ENCODE measurements at places on chromosomes 12 and 14.
A peak's percentile ranks its signal among the peaks of the same experiment; 100 is the strongest.

- no peak for DNase-seq
Measured at GRCh38 chr14:23653051-23653450, 16.9 kb downstream of the DHRS2 start.

DNA sequence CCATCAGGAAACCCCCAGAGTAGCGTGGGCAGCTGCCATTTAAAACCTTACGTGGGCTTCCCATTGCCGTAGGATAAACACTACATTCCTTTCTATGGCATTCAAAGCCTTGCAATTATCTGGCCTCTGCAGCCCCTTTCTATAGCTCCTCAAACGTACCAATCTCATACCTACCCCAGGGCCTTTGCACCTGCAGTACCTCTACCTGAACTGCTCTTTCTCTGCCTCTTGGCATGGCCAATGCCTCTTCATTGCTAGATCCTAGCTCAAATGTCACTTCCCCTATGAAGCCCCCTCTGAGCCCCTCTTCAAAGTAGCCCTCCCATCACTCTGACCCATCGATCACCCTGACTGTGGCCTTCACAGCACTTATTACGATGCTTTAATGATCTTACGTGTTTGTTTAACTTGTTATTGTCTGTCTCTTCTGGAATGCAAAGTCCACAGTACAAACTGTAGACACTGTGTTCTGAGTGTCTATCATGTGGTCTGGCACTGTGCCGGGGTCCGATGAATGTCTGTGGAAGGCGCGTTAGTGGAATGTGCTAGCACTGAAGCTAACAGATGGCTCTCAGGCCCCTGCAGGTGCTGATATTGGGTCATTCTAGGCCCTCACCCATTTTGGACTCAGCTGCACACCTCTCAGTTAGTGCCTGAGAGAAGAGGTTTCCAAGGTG is 157.3 kb upstream of the NOS1 start:
- DNase-seq, result no peak

- no peak for DNase-seq
Measured at GRCh38 chr12:110725267-110725666, 17.4 kb downstream of the PPP1CC start.

GRCh38 chr12:19544353-19544752 is 105.1 kb downstream of the AEBP2 start:
- DNase-seq, result no peak

DNA sequence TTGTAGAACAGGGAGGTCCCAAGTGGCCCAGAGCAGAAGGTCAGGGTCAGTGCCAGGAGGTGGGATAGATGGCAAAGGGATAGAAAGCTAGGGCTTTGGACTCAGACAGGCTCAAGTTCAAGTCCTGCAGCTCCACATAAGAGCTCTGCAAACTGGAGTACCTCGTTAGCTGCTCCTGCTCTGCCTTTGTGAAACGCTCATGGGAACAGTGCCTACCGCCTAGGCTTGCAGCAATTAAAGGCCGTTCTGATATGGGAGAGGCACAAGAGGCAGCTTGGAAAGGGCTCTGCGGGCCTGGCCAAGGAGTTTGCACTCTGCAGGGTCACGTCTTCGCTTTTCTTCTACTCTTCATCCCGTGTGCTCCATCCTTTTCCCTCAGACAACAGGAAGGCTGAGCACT is 54.1 kb downstream of the MAP1LC3B2 start:
- DNase-seq, result no peak

- no peak for DNase-seq
Measured at GRCh38 chr14:33014710-33015109, 76.0 kb downstream of the NPAS3 start.

- DNase-seq, result no peak
Measured at GRCh38 chr12:16352481-16352880, 5.0 kb downstream of the MGST1 start.

DNA sequence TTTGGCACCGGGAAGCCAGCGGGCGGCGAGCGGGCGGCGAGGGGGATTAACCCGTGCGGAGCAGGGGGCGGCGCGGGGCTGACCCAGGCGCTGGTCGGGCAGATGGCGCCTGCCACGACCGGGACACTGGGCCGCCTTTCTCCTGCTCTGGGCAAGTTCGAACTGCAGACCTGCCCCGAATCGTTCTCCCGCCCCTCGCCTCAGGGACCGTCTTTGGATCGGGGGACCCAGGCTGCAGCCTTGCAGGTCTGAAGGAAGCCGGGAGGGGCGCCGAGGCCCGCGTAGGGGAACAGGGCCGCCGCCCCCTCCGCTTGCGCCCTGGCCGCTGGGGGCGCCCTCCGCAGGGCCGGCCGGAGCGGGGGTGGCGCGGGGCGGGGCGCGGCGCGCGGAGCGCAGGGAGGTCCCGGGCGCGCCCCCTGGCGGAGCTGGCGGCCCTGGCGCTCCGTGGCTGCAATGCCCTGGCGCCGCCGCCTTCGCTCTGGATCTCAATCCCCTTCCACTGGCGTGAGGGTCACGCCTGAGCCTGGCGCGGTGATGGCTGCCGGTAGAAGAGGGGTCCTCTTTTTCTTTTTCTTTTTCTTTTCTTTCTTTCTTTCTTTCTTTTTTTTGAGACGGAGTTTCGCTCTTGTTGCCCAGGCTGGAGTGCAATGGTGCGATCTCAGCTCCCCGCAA is 449 bp upstream of the LTBP2 start:
- peak; percentile 83 for DNase-seq

DNA sequence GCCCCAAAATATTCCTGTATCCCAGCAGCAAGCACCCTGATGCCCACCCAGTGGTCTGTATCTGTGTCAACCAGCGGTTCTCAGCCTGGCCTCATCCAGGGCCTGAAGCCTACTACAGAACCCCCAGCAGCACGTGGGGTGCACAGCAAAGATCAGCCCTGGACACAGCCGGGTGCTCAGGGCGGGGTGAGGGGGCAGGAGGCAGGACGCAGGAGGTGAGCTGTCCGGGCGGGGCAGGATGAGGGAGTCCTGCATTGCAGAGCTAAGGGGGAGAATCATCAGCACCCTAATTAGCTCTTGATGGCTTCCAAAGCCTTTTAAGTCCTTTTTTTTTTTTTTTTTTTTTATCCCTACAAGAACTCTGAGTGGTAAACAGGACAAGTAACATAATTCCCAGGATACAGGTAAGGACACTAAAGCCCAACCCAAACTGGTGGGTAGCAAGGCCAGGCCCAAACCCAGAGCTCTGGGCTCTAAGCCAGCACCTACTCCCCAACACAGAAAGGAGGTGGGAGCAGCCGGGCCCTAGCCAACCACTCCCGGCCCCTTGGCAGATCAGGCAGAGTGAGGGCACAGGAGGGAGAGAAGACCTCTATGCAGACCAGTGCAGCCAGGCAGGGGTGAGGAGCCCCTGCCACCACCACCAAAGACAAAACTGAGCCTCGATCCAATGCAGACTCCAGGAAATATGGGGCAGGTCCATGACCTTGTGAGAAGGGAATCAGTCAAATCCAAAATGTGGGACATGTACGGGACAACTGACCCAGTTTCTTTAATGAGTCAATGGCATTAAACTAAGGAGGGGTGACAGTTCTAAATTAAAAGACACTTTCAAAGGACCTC is 32.3 kb upstream of the EIF5 start:
- DNase-seq, result no peak

DNA sequence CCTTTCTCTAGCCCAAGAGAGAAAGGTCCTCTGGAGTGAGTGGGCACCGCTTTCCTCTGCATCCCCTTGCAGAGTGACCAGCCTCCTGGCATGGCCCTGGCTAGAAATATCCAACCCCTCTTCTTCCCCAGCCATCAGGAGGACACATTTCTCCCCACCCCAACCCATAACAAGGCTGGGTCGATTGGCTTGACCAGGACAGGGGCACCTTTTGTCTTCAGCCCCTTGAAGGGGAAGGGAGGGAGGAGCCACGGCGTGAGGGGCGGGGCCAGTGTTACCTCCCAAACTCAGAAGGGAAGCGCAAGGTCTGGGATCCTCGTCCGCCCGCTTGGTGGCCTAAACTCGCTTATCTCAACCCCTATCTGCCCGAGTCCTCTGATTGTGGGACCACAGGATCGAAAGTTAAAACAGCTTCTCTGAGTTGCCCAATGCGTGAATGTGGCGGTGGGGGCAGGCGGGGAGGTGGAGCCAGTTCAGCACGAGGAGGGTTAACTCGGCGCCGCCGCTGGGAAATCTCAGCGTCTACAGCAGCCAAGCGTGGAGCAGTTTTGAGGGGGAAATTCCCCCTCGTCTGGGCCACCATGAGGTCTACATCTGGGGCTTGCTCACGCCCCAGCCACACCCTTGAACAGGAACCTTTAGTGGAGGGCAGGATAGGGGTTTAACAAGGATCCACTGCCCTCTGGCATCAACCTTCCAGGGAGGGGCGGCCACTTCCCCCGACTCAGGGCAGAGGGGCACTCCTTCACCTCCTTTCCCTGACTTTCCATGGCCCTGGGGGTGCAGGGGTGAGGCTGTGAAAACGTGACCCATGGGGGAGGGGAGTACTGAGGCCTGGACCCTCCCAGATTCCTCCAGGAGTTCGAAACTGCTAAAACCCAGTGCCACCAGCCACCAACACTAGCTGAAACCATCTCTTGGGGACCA is 795 bp downstream of the STAT6 start:
- DNase-seq, result peak; percentile 43

DNA sequence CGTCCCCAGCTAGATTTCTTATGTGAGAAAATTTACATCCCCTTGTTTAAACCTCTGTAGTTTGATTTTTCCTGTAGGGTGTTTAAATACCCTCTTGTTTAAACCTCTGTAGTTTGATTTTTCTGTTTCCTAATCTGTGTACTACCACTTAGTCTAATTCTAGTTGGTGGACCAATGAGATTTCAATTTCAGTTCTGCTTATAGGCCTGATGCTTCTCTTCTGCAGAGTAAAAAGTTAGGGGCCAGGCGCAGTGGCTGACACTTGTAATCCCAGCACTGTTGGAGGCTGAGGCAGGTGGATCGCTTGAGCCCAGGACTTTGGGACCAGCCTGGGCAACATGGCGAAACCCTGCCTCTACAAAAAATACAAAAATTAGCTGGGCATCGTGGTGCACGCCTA is 11.5 kb downstream of the UBC start:
- no peak for DNase-seq

DNA sequence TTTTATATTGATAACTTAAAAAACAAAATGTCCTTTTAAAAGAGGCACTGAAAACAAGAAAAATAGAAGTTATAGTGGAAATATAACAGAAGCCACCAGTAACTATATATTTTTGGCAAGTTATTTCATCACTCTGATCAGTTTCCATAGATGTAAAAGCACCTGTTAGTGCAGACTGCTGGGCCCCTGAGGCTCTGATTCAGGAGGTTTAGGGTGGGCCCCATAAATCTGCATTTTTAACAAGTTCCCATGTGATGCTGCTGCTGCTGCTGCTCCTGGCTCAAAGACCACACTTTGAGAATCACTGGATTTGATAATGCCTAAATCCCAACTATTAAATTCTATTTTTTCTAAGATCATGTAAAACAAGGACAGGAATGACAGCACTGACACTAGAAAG is 251.1 kb downstream of the MED13L start:
- DNase-seq, result no peak
